ENCODE measurements at places on chromosomes 13 and 19.

GRCh38 chr13:37094840-37095239 is 10.6 kb downstream of the CSNK1A1L start:
- no peak for DNase-seq

GRCh38 chr13:112846411-112847115 is 122.5 kb upstream of the MCF2L start:
- DNase-seq, result no peak

DNA sequence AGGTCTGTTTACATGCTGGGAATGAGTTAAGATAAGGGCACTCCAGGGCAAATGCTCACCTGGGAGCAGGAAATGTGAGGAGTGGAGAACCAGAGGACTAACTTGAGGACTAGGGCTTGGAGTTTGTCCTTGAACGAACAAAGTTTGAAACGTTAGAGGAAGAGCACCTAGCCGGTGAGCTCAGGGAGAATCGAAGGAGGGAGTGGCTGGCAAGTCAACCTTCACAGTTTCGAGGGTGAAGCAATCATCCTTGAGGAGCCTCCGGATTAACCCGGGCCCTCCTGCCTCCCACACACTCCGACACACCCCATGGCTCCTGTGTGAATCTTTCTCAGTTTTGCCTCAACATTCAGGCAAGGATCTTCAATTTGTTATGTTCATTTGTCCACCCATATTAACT is 58.6 kb downstream of the LMO7 start:
- no peak for DNase-seq

GRCh38 chr19:2600914-2601870 is 101.3 kb downstream of the GNG7 start:
- DNase-seq, result no peak

GRCh38 chr19:16579381-16579780 is 7.2 kb upstream of the SLC35E1 start:
- no peak for DNase-seq

DNA sequence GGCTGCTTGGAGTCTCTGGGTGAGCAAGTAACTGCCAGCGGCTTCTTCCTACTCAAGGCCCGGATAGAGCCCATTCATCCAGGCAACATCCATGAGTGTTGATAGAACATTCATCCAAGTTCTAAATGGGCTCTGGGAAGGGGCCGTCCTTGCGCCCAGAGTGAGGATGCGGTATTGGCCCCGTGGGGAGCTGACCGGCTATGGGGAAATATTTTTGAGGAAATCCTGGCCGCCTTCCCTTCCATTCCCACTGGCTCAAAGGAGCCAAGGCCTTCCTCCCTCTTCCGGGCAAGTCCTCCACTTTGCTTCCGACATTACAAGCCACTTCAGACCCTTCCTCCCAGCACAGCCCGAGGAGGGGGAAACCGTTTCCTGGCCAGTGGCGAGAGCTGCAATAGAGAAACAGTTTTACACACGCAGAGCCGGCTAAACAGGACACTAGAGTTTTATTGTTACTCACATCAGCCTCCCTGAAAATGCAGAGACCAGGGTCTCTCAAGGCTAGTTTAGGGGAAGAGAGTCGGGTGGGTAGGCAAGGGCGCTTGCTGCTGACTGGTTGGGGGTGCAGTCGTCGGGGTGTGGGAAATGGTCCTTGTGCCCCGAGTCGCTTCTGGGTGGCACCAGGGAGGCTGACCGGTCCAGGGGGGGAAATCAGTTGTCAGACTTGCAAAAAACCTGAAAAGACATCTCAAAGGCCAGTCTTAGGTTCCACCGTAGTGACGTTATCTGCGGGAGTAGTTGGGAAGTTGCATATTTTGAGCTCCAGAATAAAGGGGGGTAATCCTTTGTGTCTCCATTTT is 37.5 kb downstream of the C13orf46 start:
- DNase-seq, result no peak

- DNase-seq, result no peak
Measured at GRCh38 chr13:79808475-79808874, 327.5 kb downstream of the NDFIP2 start.

DNA sequence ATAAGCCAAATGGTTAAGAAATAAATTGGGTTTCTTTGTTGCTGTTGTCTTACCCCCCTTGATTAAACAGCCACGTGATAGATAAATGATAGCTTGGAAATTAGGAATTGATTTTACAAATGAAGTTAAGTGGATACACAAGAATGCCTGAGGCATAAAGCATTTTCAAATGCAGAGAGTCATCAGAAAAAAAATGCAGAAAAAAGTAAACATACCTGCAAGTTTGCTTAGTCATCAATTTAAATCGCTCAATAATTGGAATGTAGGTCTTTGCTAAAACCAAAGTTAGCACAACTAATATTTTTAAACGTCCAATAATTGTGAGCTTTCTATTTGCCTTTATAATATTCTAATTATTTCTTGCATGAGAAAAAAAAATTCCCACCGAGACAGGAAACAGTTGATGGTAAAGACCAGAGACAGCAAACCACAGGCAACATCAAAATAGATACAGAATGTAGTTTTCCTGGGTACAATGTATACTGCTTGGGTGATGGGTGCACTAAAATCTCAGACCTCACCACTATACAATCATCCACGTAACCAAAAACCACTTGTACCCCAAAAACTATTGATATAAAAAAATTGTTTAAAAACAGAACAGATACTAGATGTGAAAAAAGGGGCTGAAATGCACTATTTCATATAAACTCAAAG is 924.0 kb downstream of the PCDH9 start:
- DNase-seq, result no peak

- no peak for DNase-seq
Measured at GRCh38 chr13:102472650-102473049, 70.8 kb upstream of the FGF14 start.

DNA sequence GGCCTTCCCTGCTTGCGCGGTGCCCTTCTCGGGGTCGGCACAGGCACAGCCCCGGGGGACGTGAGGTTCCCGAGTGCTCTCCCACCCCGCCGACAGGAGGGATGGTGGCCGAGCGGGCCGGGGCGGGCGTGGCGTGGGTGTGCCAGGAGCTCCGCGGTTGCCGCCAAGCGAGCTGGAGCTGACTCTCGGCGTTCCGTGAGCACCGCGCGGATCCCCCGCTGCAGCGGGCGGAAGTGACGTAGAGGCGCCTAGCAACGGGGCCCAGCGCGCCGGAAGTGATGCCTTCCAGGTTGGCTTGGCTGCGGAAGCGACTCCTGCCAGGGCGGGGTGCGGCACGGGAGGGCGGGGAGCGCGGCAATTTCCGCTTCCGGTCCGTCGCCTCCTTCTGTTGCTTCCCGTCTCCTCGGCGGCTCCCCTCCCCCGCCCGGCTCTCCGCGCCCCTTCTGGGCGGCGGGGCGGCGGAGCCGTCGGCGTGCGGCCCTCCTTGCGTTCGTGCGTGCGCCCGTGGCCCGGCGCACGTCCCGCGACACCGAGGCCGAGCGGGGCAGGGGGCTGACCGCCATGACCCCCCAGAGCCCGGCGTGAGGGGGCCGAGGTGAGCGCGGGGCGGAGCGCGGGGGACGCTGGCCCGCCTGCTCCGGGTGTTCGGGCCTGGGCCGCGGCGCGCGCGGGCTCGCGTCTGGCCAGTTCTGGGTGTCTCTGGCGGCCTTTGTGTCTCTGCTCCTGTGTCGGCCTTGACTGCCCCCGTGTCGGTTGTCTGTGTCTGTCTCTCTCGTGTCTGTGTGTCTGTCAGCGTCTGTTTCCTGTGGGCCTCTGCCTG is at the start of gene EPN1:
EPN1 (plus strand) TSS at position 386 of the 820 bp plus-strand sequence. CDS start 3,402 bp downstream, outside the sequence.
- DNase-seq, result peak; percentile 95

DNA sequence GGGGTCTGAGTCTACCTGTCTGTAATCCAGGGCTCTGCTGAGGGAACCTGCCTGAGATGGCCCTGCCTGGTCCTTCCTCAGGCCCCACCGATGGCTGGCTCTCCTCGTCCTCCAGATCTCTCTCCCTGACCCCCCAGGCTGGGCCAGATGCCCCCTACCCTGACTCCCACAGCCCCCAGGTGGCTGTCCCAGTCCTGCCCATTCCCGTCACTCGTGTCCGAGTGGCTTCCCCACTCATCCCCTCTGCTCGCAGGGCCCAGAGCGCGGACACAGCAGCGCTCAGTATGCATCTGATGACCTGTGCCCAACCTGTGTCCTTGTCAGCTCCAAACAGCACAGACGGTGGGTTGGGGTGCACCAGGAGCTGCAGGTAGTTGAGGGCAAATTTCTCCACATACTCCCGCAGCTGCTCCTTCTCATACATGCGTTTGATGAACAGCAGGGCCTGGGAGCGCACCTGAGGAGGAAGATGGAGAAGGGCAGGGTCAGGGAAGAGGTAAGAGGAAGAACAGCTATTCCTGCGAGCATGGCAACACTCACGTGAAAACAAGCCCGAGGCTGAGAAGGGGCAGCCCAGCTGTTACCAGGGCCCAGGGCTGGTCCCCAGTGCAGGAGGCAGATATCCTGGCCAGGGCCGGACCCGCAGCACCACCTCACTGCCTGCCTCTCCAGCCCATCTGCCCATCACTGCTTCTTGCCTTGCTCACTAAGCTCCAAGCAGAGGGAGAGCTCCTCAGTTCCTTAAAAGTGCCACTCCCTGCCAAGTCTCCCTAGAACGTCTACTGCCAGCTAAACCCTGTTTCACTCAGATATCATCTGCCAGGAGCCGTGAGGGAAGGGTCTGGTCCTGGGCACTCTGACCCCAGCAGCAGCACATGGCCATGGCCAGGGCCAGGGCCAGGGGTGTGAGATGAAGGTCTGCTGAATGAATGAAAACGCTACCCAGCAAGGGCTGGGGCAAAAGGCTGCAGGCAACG is 11.1 kb upstream of the RSPH6A start:
- no peak for DNase-seq

DNA sequence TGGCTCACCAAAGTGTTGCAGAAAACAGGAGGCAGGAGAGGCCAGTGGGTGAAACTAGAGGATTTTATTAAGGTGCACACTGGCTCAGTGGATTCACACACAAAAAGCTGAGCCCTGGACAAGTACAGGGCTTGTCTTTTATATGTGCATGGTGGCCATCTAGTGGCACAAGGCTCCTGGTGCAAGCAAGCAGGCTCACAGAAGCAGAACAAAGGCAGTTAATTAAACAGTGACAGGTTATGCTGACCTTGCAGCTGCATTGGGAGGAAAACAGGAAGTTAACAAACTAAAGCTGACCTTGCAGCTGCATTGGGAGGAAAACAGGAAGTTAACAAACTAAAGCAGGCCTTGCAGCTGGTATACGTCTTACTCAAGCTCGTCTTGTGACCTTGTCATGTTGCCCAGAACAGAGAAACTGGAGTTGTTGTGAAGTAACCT is 65.3 kb upstream of the ZNF681 start:
- no peak for DNase-seq

GRCh38 chr19:42017040-42017439 is 23.0 kb upstream of the ATP1A3 start:
- DNase-seq, result no peak

- no peak for DNase-seq
Measured at GRCh38 chr13:97978651-97979050, 25.2 kb downstream of the IPO5 start.

DNA sequence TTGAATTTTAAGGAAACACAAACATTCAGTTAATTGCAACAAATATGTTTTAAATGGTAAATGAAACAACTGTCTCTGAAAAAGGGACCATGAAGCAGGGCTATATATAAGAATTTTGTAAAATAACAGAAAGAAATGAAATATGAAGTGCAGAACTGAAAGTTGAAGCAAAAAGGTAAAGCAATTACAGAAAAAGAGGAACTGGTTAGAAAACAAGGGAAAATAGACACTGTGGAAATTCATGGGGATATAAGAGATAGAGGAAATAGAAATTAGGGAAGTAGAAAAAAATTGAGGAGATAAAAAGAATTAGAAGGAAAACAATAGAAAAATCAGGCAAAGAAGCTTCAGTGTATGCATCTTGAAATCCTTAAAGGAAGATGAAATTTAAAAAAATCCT is 40.0 kb upstream of the TDRD3 start:
- no peak for DNase-seq

DNA sequence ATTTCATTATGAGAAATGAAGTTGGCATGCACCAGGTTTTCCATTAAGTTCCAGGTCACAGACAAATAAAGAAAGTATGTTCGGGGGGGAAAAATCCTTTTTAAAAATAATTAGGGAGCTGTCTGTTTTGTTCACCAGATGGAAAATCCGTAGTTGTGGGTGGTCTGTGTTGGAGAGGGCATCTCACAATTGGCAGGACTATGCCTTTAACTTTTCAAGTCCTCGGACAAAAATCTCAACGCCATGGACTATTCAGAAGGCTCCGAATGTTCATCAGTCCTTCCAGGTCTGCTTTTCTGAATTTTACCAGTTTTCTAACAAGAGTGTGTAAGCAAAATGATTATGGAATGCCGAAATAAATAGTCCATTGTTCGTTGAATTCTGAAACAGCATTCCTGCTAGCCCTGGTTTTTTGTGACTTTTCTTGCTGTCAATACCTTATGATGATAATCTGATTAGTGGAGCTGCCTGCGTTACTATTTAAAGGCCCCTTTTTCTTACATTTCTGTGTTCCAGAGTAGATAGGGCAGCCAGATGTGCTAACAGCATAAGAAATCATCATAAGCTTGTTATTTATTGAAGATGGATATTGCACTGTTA is 146.9 kb downstream of the TM9SF2 start:
- DNase-seq, result no peak

GRCh38 chr13:92137520-92137919 is 739.1 kb downstream of the GPC5 start:
- no peak for DNase-seq

DNA sequence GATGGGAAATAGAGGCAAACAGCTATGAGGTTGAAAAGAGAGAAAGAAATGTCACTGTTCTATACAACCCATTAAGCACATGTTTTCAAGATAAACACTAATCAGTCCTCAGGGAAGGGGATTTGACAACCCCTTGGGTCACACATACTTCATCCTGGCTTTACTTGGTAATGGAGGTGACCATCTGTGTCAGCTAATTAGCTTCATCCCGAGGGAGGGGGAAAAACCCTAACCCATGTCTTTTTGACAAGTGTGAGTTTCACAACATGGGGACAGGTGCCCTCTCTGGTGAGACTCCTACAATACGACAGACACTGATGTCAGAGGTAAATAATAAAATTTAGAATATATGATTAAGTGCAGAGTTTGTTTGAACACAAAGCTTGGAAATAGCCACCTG is 43.1 kb downstream of the ZNF611 start:
- DNase-seq, result no peak

DNA sequence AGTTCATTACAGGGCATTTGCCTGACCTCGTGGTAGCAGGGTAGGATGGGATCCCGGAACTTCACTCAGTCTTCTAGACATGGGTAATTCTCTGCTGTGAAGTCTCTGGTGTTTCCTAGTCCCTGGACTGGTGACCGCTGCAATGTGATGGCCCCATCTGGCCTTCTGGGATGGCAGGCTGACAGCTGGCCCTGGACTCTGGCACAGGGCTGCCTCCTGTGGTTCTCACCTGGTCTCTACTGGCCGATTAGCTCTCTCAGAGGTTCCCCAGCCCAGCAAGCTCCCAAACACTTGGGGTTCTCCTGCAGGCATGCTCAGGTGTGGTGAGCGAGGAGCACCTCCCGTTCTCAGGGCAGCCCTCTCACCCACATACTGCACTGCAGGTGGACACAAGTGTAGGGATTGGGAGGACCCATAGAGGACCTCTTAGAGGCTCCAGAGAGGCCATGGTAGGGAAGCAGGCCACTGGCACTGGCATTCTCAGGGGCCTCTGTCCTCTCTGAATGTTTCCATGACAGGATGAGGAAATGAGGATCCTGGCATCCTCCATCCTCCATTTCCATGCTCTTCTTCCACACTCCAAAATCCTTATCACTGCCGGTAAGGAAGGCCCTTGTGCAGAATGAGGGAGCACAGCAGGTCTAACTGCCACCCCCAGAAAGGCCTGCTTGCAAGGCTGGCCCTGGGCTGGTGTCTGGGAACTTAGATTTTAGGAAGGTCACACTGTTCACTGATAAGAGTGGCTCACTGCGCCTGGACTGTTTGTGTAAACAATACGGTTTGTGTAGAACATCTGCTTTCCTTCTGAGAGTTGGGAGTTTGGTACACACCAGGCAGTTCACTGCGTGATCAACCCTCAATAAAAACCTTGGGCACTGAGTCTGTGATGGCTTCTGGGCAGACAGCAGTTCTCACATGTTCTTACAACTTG is 31.5 kb upstream of the FARP1 start:
- DNase-seq, result no peak
